ENCODE measurements at places on chromosomes 3 and 15.

DNA sequence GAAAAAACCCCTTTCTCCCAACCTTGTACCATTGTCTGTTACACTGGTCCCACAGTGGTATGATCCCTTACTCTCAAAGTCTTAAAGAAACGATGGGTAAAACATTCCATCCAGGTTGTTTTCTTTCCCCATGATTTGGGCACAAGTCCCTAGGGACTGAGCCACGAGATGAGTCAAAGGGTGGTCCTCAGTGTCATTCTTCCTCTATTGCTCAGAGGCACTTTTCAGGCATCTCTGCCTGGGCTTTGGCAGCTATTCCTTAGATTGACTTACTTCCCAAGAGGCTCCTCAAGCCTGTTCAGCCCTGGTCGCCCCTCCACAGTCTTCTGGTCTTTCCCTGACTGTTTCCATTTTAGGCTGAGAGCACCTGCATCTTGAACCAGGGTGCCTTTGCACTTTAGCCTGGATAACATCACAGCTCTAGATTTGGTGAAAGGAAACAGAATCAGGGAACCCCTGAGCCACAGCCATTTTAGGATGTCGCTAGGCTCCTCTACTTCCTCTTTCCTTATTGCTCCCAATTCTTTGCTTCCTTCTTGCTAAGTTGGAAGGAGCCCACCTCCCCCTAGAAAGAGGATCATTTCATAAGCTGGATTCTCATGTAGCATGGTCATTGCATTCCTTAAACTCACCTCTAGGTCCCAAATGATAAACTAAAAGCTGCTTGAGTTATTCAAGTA, 131.0 kb upstream of the TPRG1 start:
- no peak for DNase-seq

DNA sequence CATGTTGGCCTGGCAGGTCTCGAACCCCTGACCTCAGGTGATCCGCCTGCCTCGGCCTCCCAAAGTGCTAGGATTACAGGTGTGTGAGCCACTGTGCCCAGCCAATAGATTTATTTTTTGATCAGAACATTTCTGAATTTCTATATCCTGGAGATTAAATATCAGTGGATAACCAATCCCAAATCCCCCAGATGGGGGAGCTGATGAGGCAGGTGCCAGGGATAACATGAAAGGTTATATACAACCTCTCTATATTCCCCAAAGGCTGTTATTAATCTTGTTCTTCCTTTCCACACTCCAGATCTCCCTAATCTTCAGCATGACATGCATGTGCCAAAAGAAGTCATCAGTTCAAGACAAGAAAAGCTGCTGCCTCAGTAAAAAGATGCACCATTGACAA, 112.3 kb downstream of the WDR76 start:
- DNase-seq, result no peak

DNA sequence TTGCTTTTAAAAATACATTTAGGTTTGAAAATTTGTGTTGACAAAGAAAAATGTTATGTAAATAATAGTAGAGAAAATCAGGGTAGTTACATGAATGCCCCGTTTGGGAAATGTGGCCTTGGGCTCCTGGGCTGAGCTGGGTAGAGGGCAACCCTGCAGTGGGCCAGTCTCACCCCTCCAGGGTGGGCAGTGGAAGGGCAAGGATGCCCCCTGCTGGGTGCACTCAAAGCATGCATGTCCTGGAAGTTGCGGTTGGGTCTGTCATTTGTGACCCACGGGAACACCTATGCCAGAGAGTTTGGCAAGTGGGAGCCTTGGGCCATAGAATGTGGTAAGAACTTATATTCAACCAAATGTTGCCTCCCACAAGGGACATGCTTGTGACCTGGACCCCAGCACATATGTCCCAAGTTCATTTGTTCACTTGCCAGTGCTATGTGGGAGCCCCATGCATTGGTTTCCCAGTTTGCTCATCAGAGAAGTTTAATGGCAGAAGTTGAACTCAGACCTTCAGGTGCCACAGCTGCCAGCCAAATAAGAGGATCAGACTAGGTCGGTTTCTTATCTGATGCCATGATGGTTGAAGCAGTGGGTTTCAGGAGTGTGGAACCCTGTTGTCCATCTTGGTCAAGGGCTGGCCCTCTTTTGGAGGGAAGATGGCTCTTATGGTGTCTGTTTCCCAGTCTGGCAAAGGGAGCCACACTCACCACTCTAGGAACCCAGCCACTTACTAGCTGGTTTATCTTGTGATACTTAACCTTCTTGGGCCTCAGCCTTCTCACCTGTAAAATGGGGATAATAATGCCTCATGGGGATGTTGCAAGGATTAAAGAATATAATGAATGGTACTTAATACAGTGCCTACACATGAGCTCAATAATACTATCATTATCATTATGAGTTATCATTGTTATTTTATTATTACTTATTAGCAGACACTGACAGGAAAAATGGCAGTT, 2.5 kb upstream of the PLCB2 start:
- no peak for DNase-seq

- DNase-seq, result no peak
Measured at GRCh38 chr15:33551860-33552259, 241.1 kb downstream of the RYR3 start.

DNA sequence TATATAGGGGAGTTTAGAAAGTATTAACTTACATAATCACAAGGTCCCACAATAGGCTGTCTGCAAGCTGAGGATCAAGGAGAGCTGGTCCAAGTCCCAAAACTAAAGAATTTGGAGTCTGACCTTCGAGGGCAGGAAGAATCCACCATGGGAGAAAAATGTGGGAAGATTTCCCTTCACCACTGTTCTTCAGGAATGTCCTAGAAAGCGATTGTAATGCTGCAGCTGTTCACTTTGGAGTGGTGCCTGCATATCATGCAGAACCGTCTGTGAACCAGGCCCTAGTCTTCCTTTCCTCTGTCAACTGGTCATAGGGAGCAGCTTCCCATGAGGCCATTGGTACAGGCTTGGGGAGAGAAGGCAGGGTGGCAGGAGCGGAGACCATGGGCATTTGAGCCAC, 497.9 kb upstream of the ARPP21 start:
- no peak for DNase-seq

GRCh38 chr3:155494332-155494731, 200.8 kb upstream of the STRIT1 start:
- DNase-seq, result no peak

DNA sequence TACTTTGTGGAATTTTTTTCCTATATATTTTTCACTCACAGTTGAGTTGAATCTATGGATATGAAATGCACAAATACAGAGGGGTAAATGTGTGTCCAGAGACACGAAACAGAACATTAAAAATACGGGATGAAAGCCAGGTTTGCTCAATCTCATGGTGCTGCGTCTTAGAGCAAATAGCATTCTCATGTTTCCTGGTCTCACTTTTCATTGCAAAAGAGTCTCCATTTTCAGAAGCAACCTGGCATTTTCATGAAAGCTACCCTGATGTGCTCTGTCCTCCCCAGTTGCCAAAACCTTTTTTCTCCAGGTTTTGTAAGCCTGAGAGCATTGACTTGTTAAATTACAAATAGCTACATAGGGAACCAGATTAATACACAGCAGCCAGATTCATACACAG, 49.5 kb upstream of the MBNL1 start:
- no peak for DNase-seq

DNA sequence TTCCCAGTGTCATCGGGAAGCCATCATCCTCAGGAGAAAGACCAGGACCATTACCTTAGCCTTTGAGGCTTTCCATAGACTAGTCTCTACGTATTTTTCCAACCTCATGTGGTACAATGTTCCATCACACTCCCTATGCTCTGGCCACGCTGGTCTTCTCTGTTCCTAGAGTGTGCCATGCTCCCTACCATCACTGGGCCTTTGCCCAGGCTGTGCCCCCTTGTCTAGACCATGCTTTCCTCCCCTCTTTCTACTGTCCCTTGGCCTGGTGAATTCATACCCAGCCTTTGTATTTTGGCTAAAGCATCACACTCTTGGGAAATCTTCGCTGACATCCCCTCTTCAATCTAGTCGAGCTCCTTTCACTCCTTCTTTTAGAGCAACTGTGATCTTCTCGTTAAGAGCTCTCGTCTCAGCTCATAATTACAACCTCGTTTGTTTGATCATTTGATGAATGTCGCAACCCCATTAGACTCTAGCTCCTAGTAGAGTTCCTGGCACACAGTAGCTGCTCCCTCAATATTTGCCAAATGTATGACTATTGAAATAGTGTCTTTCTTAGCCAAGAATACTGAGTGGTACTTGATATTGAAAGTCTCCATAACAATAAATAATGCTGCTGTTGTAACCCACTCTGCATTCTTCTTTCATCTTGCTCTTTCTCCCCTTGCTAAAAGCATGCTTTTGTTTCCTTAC, 100.2 kb upstream of the FAM3D start:
- DNase-seq, result no peak

GRCh38 chr15:82873000-82873680, 63.7 kb downstream of the WHAMM start:
- no peak for DNase-seq

GRCh38 chr3:106256249-106256957, 387.6 kb upstream of the CBLB start:
- DNase-seq, result no peak

DNA sequence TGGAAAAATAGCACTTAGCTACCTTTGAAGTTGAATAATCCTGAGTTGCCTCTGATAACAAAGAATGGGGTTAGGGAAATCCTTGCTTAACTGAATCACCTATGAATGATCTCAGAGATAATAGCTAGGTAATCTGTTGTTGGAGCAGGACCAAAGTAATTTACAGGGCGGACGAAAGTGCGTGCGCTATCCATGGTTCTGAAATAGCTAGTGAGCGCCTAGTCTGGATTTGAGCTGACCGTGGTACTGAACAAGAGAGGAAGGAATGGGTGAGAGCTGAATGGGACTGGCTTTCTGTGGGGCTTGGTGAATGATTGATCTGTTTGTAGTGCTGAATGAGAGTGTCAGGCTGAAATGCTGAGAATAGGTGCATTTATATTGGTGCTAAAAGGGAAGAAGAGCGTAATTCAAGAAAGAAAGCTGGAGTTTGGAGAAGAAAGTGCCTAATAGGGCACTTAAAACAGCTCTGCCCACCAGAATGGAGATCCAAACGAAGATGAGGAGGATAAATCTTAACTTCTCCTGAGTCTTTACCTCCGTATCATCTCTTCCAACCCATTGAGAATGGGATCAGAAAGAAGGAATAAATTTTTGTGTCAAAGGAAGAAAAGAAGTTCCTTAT, 10.1 kb downstream of the SCN10A start:
- DNase-seq, result no peak

GRCh38 chr15:81886591-81886990, 159.2 kb downstream of the MEX3B start:
- no peak for DNase-seq

- no peak for DNase-seq
Measured at GRCh38 chr3:25820366-25820765, 30.5 kb downstream of the OXSM start.

DNA sequence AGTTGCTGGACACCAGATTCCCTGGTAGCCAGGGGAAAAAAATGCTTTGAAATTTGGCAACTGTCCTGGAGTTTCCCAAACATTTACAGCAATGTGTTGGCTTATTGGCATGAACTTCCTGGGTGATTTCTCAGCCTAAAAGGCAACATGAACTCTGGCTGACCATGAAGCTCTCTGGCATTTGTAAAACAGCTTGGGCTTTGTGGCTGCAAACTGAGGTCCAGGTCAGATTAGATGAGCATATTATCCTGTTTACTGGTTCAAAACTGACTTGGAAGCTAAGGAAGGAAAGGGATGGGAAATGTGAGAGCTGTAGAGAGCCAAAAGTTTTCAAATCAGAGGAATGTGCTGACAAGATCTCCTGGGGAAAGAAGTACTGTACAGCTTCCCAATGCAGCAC, 139.0 kb downstream of the P3H2 start:
- no peak for DNase-seq

GRCh38 chr3:55654123-55654760, 167.1 kb upstream of the WNT5A start:
- DNase-seq, result no peak

DNA sequence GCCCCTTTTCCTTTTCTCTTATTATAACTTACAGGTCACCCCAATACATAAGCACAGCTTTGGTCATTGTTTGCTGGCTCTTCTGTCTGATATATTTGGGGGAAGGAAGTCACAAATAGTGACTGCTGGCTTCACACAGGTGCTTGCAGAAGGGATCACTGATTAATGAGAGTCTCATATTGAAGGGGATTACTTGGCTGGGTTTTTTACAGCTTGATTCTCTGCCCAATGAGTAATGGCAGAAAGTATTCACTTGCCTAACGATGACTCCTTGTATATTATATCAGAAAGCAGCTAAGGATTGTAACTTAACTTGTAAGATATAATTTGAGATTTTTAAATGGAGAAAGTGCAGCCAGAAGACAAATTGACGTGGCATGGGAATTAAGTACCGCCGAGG, 119.3 kb upstream of the PFN2 start:
- DNase-seq, result no peak

Data from left forelimb (tissue), 1 donor.